ENCODE measurements at places on chromosomes 3 and 15.

- no peaks in the 10 kb centered on the region for H3K36me3 ChIP-seq
- peaks cover 3% of the 10 kb centered on the region for H3K4me1 ChIP-seq
- no peaks in the 10 kb centered on the region for H3K27me3 ChIP-seq
- no peak overlapping the region for H3K4me3 ChIP-seq
Measured at GRCh38 chr3:46112984-46113383, 85.7 kb upstream of the XCR1 start.

DNA sequence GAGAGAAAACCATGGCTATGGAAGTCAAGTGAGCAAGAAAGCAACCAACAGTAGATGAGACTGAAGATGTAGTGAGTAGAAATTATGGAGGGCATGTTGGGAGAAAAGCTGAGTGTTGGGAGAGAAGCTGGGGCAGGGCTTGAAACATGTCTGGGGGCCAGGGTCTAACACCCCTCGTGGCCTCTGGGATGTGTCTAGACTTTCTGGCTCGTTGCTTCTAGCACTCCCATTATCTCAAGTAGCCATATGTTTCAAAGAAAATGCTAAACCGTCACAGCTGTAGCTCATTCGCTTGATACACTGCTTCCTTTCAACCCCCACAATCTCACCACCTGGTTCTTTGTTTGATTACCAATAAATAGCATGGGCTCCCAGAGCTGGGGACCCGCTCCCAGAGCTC lies 83.8 kb upstream of the BCHE start:
- no peaks in the 10 kb centered on the region for H3K36me3 ChIP-seq
- DNase-seq: no peak
- H3K4me3 ChIP-seq: no peak overlapping the region
- no peak overlapping the region for H3K27ac ChIP-seq

DNA sequence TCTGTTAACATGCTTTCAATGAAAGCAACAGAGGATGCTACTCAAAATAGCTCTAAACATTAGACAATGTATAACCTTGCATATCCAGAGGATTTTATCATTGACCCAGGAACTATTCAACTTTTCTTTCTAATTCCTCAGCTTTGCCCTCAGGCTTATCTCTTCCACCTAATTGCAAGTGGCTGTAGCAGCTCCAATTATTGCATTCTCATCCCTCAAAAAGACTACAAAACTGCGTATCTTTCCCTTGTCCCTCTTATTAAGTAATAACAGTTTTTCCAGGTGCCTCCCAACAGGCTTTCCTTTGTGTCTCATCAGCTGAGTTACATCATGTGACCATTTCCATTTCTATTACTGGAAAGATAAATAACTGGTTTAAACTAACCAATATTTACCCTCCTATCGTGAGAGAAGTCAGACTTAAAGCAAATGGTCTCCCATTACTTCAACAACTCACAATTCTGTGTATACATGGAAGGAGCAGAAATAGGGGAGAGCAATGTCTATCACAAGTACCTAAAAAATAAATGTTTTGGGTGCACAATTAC lies 78.0 kb upstream of the MBNL1 start:
- no peaks in the 10 kb centered on the region for H3K4me1 ChIP-seq
- H3K36me3 ChIP-seq: no peaks in the 10 kb centered on the region
- no peak overlapping the region for H3K27ac ChIP-seq
- H3K27me3 ChIP-seq: no peaks in the 10 kb centered on the region
- no peak for DNase-seq
- H3K4me3 ChIP-seq: no peak overlapping the region

DNA sequence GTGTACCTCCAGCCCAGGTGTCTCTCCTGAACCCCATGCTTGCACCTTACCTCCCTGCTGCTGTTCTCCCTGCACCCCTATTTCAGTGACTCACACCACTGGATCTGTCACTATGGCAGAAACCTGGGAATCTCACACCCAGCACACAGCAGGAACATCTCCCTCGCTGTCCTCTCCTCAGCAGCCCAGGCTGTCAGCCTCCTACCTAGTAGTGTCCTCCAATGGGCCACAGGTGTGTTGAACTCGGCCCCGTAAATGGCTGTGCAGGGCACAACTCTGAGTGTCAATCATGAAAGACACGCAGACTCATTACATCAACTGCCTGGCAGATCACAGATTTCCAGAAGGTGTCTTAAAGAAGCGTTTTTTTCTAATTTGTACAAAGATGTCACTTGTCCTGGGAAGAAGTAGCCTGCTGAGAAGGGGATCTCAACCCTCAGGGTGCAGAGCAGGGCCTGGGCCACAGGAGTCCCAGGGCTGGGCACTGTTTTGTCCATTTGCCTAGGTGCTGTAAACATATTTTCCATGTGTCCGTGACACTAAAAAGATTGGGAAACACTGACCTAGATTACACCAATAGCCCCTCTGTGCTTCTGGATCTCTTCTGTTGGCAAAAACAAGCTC lies 33.8 kb downstream of the HOMER2 start:
- H3K36me3 ChIP-seq: no peaks in the 10 kb centered on the region
- DNase-seq: no peak
- no peak overlapping the region for H3K27ac ChIP-seq
- H3K4me1 ChIP-seq: no peaks in the 10 kb centered on the region
- H3K27me3 ChIP-seq: no peaks in the 10 kb centered on the region
- no peak overlapping the region for H3K4me3 ChIP-seq

GRCh38 chr3:24520976-24521419 lies 26.3 kb upstream of the THRB start:
- H3K4me1 ChIP-seq: peaks cover 12% of the 10 kb centered on the region
- no peak overlapping the region for H3K27ac ChIP-seq
- H3K4me3 ChIP-seq: no peak overlapping the region
- no peaks in the 10 kb centered on the region for H3K36me3 ChIP-seq

GRCh38 chr3:12935023-12935860 lies 93.9 kb upstream of the RPL32 start:
- H3K27ac ChIP-seq: no peak overlapping the region
- peak; percentile 46 for DNase-seq
- H3K4me1 ChIP-seq: no peaks in the 10 kb centered on the region
- no peak overlapping the region for H3K4me3 ChIP-seq

DNA sequence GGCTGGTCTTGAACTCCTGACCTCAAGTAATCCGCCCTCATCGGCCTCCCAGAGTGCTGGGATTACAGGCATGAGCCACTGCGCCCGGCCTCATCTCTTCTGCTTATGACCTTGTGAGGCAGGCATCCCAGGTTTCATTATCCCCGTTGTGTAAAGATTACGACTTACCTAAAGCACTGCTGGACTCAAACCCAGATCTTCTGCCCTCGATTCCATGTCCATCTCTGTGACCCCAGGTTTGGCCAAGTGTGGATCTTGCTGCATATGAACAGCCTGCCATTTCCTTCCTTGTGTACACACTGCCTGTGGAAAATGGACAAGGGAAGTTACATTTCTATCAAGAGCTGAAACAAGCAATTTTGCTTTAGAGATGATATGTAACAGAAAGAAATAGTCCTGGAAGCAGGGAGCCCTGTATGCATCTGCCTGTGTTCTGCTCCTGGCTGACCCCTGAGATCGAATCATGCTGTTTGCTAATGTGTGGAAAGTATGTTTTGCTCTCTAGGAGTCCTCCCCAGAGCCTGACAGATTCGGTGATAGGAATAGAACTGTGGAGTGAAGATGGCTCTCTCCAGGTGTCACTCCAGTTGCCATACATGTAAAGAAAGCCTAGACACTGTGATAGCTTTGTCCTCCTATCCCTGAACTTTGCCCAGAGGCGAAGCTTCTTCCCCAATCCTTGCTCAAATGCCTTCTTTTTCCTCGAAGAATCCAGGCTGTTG lies 11.8 kb upstream of the LIPC start:
- H3K27me3 ChIP-seq: no peaks in the 10 kb centered on the region
- H3K36me3 ChIP-seq: no peaks in the 10 kb centered on the region
- no peak overlapping the region for H3K27ac ChIP-seq
- no peaks in the 10 kb centered on the region for H3K4me1 ChIP-seq

- peak; percentile 99 for DNase-seq
- peaks cover 2% of the 10 kb centered on the region for H3K4me1 ChIP-seq
Measured at GRCh38 chr3:23916886-23917678, at the start of the genes NKIRAS1 and RPL15. NKIRAS1 (minus strand) TSS chr3:23916990; CDS start chr3:23910904, 6,086 bp downstream. RPL15 (plus strand) TSS chr3:23917132; CDS start chr3:23917860, 728 bp downstream.

GRCh38 chr3:50587806-50588758 lies 18.8 kb downstream of the HEMK1 start:
- H3K4me1 ChIP-seq: no peaks in the 10 kb centered on the region
- no peaks in the 10 kb centered on the region for H3K27me3 ChIP-seq
- DNase-seq: no peak
- no peaks in the 10 kb centered on the region for H3K36me3 ChIP-seq
- H3K4me3 ChIP-seq: no peak overlapping the region

DNA sequence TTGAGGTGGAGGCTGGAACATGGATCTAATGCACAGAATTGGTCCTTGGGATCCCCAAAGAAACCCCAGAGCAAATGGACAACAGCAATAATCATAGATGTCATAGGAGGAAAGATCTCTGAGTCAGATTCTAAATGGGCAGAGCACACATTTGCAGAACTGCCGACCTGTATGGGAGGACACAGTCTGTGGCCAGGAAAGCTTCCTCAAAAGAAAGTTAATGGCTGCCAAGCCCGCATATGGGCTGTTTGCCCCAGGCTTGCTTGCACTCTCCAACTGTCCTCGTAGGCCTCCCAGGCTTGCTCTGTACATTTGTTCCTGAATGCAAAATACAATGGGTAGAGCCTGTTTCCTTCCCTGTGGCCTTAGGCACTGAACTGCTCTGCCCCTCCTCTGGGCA lies 102.0 kb upstream of the PLXNA1 start:
- no peak overlapping the region for H3K27ac ChIP-seq
- no peak overlapping the region for H3K4me3 ChIP-seq
- DNase-seq: no peak

DNA sequence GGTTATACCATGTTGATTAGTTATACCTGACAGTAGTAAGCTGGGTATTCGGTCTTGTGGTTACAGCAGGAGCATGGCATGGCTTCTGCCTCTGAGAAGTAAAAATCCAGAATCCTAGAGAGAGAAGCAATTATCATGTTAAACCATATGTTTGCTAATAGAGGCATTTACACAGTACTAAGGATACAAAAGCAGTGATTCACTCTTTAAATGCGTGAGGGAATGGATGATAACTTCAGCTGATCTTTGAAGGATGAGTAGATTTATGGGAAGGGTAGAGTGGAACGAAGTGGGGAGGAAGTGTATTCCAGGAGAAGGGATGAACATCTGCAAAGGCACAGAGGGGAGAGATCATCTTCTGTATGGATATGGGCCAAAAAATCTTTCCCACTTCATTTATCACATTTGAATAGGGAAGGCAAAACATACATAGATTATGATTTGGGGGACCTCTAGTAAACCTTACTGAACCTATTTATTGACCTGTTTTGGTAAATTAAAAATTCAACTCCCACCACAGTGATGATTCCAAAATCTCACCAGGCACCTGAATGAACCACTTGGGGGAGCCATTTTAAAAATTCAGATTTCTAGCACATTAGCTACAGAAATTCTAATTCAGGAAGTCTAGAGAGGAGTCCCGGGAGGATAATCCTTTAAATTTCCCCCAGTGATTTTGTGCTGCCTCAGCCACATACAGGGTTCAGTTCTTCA lies 35.1 kb downstream of the IGSF10 start:
- no peaks in the 10 kb centered on the region for H3K36me3 ChIP-seq
- H3K27ac ChIP-seq: no peak overlapping the region
- no peaks in the 10 kb centered on the region for H3K4me1 ChIP-seq
- H3K4me3 ChIP-seq: no peak overlapping the region

DNA sequence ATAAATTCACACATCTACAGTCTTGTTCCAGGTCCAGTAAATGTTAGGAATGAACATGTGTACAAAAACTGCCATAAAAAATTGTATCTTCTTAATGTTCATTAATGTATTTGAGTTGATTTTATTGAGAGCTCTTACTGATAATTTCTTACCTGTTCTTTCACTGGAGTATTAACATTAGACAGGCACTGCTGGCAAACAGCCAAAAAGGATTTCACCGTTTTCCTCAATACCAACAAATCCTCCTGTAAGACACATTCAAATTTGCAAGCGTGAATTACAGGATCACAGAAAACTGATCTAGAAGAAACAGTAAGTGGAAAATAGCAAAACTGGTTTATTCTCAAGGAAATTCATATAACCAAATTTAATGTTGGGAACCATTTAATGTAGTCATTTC lies 127.4 kb downstream of the PCCB start:
- no peaks in the 10 kb centered on the region for H3K4me1 ChIP-seq
- DNase-seq: no peak
- H3K27ac ChIP-seq: no peak overlapping the region
- H3K27me3 ChIP-seq: no peaks in the 10 kb centered on the region
- no peaks in the 10 kb centered on the region for H3K36me3 ChIP-seq

DNA sequence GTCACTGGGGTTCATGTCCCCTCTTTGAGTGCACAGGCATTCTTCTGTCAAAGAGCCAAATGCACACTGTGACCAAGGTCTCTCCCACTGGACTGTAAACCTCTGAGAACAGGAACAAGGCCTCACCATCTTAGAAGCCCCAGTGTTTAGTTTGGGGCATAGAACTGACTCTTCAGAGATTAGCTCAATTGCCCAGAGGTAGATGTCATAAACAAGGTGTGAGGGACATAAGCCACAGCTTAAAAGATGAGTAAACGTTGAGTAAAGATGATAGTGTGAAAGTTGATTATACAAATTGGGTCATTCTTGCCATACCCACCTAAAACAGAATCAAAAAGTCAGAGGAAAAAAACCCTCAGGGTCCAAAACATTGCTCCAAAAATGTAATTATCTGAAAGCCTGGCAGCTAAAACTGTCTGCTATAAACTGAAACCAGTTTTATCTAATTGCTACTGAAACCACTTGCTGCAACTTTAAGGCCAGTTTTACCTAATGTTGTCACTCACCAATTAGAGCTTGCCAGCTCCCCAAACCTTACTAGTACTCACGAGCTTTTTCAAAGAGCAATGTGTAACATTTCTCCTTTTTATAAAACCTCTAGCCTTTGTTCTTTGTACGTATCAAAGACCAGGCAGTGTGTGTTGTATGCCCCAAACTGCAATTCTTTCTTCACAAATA lies 415.2 kb downstream of the RAP2B start:
- H3K36me3 ChIP-seq: no peaks in the 10 kb centered on the region
- H3K4me3 ChIP-seq: no peak overlapping the region
- no peaks in the 10 kb centered on the region for H3K27me3 ChIP-seq
- H3K27ac ChIP-seq: no peak overlapping the region
- DNase-seq: no peak

DNA sequence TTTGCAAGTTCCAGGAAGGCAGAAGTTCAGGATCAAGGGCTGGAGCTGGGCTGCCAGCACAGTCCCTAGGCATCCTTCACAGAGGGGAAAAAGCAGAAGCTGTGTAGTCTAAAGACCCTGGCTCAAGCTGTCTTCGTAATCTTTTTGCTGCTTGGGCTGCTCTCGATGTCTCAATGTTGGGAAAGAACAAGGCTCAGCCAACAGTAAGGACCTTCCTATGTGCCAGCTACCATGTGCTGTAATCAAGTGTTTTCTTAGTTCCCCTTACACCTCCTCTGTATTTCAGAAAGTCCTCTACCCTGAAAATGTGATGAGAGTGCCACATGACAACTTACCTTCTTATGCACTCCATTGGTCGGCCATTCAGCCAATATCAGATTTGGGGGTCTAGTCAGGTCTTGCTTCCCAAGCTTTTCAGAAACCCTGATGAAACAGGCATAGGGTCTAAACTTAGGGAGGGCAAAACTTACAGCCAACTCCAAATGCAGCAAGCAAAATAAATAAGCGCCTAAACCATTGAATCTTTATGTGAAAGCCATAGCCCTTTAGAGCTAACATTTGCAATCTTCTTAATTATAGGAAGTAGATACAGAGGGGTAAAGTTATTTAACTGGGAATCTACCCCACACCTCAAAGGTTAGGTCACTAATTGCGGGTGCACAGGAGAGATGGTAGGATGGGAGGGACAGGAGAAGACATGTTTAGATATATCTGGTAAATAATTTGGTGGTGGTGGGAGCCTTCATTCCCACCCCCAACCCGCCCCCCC lies 1.2 kb upstream of the EDEM1 start:
- H3K27me3 ChIP-seq: no peaks in the 10 kb centered on the region
- no peak overlapping the region for H3K4me3 ChIP-seq
- H3K4me1 ChIP-seq: peaks cover 8% of the 10 kb centered on the region
- DNase-seq: no peak

Measured in mesendoderm (in vitro differentiated cells).